ENCODE measurements at places on chromosomes 13 and 19. TPM values are rescaled to one million over a fixed set of nuclear protein-coding genes. Genes with fewer than 3 reads are reported as not detected.

- H3K27ac ChIP-seq = no peak overlapping the region
- no peaks in the 10 kb centered on the region for H3K36me3 ChIP-seq
- DNase-seq = no peak
- no peaks in the 10 kb centered on the region for H3K27me3 ChIP-seq
Observed at GRCh38 chr13:21348488-21349120, 110.5 kb downstream of the ZDHHC20 start.

DNA sequence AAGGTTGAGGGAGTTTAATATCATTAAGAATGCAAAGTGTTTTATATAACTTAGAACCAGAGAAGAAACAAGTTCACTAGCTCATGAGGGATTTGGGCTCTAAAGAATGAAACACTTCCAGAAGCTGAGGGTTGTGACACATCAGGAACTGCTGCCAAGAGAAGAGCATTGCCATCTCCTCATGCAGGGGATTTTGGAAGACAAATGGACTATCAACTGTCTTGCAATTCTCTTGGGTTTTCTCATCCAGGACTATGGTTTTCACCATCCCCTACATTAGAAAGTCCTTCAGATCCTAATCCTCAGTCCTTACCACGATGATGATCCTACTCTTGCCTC is 59.7 kb upstream of the KL start:
- no peaks in the 10 kb centered on the region for H3K36me3 ChIP-seq
- no peak overlapping the region for H3K27ac ChIP-seq
- H3K4me3 ChIP-seq = no peak overlapping the region
- DNase-seq = no peak
- H3K4me1 ChIP-seq = no peaks in the 10 kb centered on the region
- H3K27me3 ChIP-seq = no peaks in the 10 kb centered on the region

- no peak for DNase-seq
- peak overlapping the region; percentile 42 for H3K27ac ChIP-seq
- no peak overlapping the region for H3K4me3 ChIP-seq
- H3K27me3 ChIP-seq = no peaks in the 10 kb centered on the region
Observed at GRCh38 chr19:41319500-41320184, 9.7 kb downstream of the CCDC97 start.

DNA sequence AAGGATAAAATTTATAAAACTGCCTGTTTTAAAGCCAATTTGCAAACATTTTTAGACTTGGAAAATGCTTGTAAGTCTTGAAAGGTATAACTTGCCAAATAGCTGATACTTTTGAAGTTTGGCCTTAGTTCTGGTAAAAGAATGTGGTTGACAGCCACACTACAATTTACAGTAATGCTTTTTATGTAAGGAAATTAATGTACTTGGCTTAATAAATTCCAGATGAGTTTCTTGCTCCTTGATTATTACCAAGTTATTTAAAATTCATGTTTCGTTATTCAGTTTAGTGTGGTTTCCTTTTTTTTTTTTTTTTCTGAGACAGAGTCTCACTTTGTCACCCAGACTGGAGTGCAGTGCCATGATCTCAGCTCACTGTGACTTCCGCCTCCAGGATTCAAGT is 14.9 kb downstream of the LMO7 start:
- H3K27me3 ChIP-seq = no peaks in the 10 kb centered on the region
- no peak overlapping the region for H3K4me3 ChIP-seq
- H3K4me1 ChIP-seq = no peaks in the 10 kb centered on the region
- no peak for DNase-seq
- H3K36me3 ChIP-seq = peaks cover 2% of the 10 kb centered on the region

KLK3 gene
- total RNA-seq = not detected

DNA sequence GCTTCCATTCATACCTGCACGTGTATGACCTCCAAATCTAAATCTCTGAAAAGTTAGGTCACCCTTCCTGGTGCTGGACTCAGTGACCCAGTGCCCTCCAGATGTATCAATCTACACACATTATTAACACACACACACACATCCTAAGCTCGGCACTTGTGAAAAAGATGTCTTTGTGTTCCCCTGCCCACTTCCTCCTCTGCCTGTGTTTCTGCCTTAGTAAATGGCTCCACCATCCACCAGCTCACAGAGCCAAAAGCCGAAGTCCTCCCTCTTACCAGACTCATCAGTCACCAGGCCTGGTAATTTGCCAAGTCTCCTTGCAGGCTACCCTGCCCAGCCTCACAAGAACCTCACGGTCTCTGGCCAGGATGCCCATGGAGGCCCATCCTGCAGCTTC is 131.5 kb downstream of the SHISA2 start:
- no peak for DNase-seq
- peaks cover 2% of the 10 kb centered on the region for H3K27me3 ChIP-seq
- no peak overlapping the region for H3K4me3 ChIP-seq
- no peak overlapping the region for H3K27ac ChIP-seq
- peaks cover 5% of the 10 kb centered on the region for H3K4me1 ChIP-seq

DNA sequence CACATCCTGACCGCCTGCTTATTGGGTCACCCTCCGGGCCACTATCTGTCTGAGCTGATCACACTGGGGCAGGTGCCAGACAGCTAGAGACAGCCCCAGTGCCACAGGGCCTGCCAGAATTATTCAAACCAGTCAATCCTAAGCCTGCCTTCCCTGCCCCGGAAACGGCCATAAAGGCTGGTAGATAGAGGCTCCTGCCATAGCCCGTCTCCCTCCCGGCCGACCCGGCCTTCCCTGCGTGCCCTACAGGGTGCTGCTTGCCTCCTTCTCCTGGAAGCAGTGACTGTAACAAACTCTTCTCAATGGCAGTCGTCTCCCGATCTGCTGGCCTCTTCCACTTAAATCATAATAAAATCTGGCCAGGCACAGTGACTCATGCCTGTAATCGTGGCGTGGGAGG is 158.6 kb upstream of the SOX1 start:
- no peak overlapping the region for H3K27ac ChIP-seq
- no peak overlapping the region for H3K4me3 ChIP-seq
- DNase-seq = no peak
- H3K36me3 ChIP-seq = no peaks in the 10 kb centered on the region
- H3K27me3 ChIP-seq = no peaks in the 10 kb centered on the region

- H3K4me1 ChIP-seq = peaks cover 49% of the 10 kb centered on the region
- peaks cover 28% of the 10 kb centered on the region for H3K36me3 ChIP-seq
- H3K27me3 ChIP-seq = no peaks in the 10 kb centered on the region
- H3K27ac ChIP-seq = peak overlapping the region; percentile 82
Observed at GRCh38 chr13:43057653-43058317, 34.4 kb downstream of the DNAJC15 start.

GRCh38 chr13:29059800-29060199 is 239.7 kb downstream of the MTUS2 start:
- no peak overlapping the region for H3K27ac ChIP-seq
- H3K27me3 ChIP-seq = no peaks in the 10 kb centered on the region
- no peaks in the 10 kb centered on the region for H3K4me1 ChIP-seq
- no peak overlapping the region for H3K4me3 ChIP-seq
- H3K36me3 ChIP-seq = peaks cover 4% of the 10 kb centered on the region

DNA sequence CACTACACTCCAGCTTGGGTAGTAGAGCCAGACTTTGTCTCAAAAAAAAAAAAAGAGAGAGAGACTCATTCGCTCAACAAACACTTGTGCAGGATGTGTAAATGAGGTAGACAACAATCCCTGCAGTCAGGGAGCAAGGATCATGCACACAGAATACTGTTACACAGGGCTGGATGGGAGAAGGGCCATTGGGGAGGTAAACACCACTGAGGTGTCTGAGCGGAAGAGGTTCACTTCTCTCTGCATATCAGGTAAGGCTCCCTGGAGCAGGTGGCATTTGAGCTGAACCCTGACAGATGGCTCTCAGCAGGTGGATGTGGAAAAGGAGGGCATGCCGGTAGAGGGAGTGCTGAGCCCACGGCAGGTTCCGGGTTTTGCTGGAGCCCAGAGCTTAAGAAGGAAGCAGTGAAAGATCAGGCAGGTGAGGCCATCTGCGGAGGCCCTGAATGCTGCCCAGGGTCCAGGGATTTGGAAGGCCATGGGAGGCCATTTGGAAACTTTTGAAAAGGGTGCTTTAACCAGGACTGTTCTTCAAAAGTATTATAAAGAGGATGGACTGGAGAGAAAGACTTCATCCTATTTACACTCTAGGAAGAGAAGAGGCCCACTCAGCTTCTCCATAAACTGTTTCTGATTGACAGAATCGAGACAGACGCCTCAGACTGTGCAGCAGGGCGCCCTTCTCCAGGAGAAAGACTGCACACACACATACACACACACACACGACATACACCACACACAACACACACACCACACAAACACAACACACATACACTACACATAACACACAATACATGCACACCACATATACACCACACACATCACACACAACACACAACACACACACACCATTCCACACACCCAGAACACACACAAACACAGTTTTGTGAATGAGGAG is 199.4 kb downstream of the USP12 start:
- H3K4me1 ChIP-seq = no peaks in the 10 kb centered on the region
- no peaks in the 10 kb centered on the region for H3K36me3 ChIP-seq
- DNase-seq = peak; percentile 19
- H3K27me3 ChIP-seq = no peaks in the 10 kb centered on the region

SNRPA gene
- total RNA-seq = 252 TPM

ZNF155 gene
- 6.7 TPM for total RNA-seq

GRCh38 chr13:94608586-94608985 is 6.9 kb downstream of the GPR180 start:
- H3K4me1 ChIP-seq = peaks cover 17% of the 10 kb centered on the region
- no peak overlapping the region for H3K4me3 ChIP-seq
- no peaks in the 10 kb centered on the region for H3K27me3 ChIP-seq

ZNF225 gene
- 3.8 TPM for total RNA-seq

DKKL1 gene
- not detected for total RNA-seq

DNA sequence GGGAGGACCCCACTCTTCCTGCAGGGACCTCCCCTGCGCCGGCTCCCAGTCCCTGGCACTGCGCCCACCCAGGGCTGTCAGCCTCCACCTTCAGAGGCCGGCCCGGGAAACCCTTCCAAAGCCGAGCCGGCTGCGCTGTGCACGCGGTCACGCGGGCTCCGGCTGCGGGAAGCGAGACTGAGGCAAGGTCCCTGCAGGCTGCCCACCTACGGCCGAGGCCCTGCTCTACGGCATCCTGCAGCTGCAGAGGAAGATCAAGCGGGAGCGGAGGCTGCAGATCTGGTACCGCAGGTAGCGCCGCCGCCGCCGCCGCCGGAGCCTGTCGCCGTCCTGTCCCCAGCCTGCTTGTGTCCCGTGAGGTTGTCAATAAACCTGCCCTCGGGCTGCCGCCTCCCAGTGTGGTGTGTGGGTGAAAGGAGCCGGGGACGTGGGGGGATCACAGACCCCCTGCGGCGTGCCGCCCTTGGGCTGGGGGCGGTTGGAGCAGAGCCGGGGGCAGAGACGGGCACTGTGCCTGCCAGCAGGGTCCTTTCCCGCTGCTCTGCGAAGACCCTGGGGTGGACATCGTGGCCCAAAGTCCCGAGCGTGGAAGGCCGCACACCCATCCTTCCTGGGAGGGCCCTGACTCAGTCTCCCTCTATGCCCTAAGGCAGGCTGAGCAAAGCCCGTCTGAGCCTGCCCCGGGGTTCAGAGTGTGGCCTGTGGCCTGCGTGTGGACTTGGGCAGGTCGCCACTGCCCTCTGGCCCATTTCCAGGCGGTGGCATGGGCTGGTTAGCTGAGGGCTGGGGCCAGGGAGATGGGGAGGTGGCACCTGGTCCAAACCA is 5.9 kb downstream of the GAMT start:
- no peak for DNase-seq
- peaks cover 3% of the 10 kb centered on the region for H3K4me1 ChIP-seq
- H3K4me3 ChIP-seq = no peak overlapping the region
- H3K27ac ChIP-seq = no peak overlapping the region

DNA sequence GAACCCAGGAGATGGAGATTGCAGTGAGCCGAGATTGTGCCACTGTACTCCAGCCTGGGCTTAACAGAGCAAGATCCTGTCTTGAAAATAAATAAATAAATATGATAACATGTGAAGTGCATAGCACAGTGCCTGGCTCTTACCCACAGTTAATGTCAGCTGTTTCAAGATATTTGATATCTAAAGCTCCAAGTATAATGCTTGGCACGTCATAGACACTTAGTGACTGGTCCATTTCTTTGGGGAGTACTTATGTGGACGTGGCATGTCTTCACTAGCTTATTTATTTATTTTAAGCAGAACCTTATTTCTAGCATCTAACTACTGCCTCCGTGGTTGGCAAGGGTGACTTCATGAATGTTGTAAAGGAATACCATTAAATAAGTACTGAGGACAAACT is 18.8 kb downstream of the GARRE1 start:
- H3K27ac ChIP-seq = no peak overlapping the region
- no peaks in the 10 kb centered on the region for H3K27me3 ChIP-seq
- no peak overlapping the region for H3K4me3 ChIP-seq
- H3K4me1 ChIP-seq = peaks cover 62% of the 10 kb centered on the region

DNA sequence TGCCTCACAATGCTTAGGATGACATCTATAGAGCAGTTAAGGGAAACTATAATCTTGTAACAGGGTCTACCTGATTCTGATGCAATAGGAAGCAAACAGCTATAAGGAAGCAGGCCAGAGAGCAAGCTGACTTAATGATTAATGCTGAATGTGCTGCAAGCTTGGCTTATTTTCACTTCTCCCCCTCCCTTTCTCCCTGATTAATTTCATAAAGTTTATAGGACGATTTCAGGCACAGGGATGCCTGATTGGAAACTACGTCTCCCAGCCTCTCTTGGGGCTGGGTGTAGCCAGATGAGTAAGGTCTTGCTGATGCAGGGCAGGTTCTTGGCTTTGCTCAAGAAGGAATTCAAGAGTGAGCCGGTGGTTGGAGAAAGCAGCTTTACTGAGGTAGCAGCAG is 82.8 kb upstream of the MRI1 start:
- H3K4me1 ChIP-seq = peaks cover 5% of the 10 kb centered on the region
- H3K4me3 ChIP-seq = no peak overlapping the region
- no peaks in the 10 kb centered on the region for H3K36me3 ChIP-seq
- peaks cover 9% of the 10 kb centered on the region for H3K27me3 ChIP-seq
- no peak for DNase-seq
- H3K27ac ChIP-seq = no peak overlapping the region

INAFM1 gene
- 9.8 TPM for total RNA-seq

VSTM2B gene
- total RNA-seq = not detected

DNA sequence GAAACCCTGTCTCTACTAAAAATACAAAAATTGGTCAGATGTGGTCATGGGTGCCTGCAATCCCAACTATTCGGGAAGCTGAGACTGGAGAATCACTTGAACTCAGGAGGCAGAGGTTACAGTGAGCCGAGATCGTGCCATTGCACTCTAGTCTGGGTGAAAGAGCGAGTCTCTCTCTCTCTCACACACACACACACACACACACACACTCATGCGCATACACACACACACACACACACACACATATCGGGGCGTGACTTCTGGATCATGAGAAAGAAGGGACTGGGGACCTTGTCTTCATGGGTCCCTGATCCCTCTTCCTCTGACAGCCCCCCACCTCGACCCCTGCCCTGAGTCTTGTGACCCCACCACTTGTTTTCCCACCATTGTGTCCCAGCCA is 11.8 kb upstream of the SDHAF1 start:
- H3K27ac ChIP-seq = no peak overlapping the region
- H3K4me3 ChIP-seq = no peak overlapping the region
- H3K36me3 ChIP-seq = no peaks in the 10 kb centered on the region
- peaks cover 60% of the 10 kb centered on the region for H3K27me3 ChIP-seq
- no peak for DNase-seq
